ENCODE measurements at places on chromosomes 3 and 15. TPM values are rescaled to one million over a fixed set of nuclear protein-coding genes. Genes with fewer than 3 reads are reported as not detected.

The GP9 gene
- not detected for total RNA-seq

The EOMES gene
- not detected for total RNA-seq

The MEF2A gene
- total RNA-seq: 23.9 TPM

The GABRB3 gene
- total RNA-seq: 0.07 TPM

The CCR1 gene
- total RNA-seq: not detected

The CCDC39 gene
- not detected for total RNA-seq

The IL12A gene
- 0.40 TPM for total RNA-seq

The NR2F2 gene
- total RNA-seq: 13.6 TPM

The IL16 gene
- 0.20 TPM for total RNA-seq

The ONECUT1 gene
- total RNA-seq: not detected

The CYP19A1 gene
- not detected for total RNA-seq

The NME9 gene
- not detected for total RNA-seq

The FBXW12 gene
- not detected for total RNA-seq

The CLDND1 gene
- total RNA-seq: 93.3 TPM

The EXD1 gene
- not detected for total RNA-seq

The CLDN18 gene
- not detected for total RNA-seq

The UBXN7 gene
- total RNA-seq: 21.9 TPM

The PPP1R2 gene
- 77.8 TPM for total RNA-seq

The ATP13A3 gene
- 189 TPM for total RNA-seq

The RETNLB gene
- not detected for total RNA-seq

The XIRP1 gene
- not detected for total RNA-seq

The IMPG2 gene
- 0.33 TPM for total RNA-seq

The CPN2 gene
- not detected for total RNA-seq

The MCTP2 gene
- 3.5 TPM for total RNA-seq

The GOLGA8S gene
- 0.04 TPM for total RNA-seq

The BSN gene
- under 0.01 TPM for total RNA-seq

The ABCF3 gene
- 52.1 TPM for total RNA-seq

The PAQR5 gene
- total RNA-seq: 0.07 TPM

The EHD4 gene
- total RNA-seq: 190 TPM

The PPM1L gene
- 1.8 TPM for total RNA-seq

The GOLGA8M gene
- 0.35 TPM for total RNA-seq

Measured in pulmonary artery endothelial cell (primary cell).